DMS53 (cell line): ENCODE measurements at places on chromosomes 5 and 9.

GRCh38 chr5:126686451-126687126, 85.8 kb downstream of the PHAX start:
- no peak for DNase-seq

DNA sequence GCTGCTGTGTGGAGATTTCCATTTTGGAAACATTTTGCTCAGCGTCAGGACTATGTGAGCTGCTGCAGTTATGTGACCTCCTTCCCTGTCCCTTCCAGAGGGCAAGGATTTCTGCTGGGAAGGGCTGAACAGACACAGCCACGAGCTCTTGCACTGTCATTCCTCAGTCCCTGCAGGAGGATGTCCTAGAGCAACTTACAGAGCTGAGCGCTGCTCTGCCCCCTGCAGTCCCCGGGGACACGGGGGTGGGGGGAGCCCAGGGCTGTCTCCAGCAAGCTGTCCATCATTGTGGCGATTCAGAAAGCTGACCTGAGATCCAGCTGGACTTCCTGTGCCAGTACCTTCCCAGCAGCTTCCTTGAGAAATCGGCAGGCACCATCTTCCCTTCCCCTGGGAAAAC, 28.0 kb upstream of the MAP1B start:
- no peak for DNase-seq

DNA sequence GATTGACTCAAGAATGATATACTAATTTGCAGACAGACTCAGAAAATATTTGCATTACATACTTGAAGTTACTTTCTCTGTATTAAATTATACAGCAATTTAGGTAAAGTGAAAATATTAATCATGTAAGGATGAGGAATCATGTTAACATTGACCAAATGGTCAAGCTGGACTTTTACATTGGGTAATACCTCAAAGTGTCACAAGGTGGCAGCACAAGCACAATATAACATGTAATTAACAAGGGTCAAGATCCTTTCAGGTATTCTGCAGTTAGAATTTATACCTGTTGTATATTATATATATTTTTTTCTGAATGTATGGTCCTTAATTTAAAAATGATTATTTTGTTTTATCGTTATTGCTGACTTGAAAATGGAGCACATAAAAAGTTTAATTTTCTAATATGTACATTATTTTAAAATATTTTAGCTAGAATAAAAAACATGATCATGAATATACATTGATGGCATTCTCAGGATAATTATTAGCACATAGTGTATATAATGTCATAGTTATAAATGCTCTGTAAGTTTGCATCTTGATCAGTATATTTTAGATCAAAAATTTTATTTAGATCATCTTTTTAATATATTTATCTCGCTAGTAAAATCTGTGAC, 8.6 kb downstream of the HAPLN1 start:
- DNase-seq: peak; percentile 79

GRCh38 chr5:51599587-51599986, 216.3 kb downstream of the ISL1 start:
- no peak for DNase-seq

DNA sequence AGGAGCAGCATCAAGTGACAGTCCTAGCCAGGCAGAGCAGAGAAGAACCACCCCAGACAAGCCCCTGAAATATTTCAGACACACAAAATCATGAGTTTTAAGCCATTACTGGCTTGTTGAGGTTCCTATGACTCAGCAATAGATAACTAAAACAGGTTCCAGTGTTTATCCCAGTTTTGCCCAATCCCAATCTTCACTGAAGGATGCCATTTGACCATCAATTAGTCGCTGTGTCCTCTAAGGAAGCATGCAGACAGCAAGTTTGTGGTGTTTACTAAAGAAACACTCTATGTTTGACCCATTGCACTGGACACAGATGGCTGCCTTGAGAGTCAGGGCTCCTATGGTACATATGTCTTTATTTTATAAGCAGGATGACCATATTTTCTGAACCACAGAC, 186.7 kb downstream of the SYK start:
- no peak for DNase-seq

DNA sequence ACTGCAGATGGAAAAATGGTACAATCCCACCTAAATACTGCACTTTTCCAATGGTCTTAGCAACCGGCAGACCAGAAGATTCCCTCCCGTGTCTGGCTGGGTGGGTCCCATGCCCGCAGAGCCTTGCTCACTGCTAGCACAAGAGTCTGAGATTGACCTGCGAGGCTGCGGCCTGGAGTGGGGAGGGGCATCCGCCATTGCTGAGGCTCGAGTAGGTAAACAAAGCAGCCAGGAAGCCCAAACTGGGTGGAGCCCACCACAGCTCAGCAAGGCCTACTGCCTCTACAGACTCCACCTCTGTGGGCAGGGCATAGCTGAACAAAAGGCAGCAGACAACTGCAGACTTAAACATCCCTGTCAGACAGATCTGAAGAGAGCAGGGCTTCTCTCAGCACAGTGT, 221.6 kb upstream of the CTNND2 start:
- DNase-seq: no peak

- DNase-seq: no peak
These were observed 39.2 kb downstream of the CFAP90 start for GRCh38 chr5:7811715-7812114.

GRCh38 chr9:87088192-87088591, 140.9 kb upstream of the GAS1 start:
- DNase-seq: no peak

- DNase-seq: no peak
These were observed 124.6 kb downstream of the TMEM38B start for GRCh38 chr9:105818903-105819302.

DNA sequence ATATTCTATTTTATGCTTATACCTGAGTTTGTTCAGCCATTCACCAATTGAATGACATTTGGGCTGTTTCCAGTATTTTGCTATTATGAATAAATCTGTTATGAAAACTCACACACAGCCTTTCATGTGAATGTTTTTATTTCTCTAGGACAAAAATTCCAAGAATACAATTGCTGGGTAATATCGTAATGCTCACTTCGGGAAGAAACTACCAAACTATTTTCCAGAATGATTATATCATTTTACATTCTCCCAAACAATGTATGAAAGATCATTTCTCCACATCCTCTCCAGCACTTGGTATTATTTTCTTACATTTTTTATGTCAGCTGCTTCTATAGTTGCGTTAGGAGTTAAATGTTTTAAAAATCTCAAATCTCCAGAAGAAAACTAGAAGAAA, 58.3 kb upstream of the LHFPL2 start:
- DNase-seq: no peak

- no peak for DNase-seq
These were observed 18.4 kb upstream of the CDKN2AIPNL start for GRCh38 chr5:134430001-134430569.

GRCh38 chr5:165325221-165325620, 1819.8 kb downstream of the MAT2B start:
- DNase-seq: no peak

- DNase-seq: no peak
These were observed 756.5 kb upstream of the ADAMTS16 start for GRCh38 chr5:4383518-4384198.

DNA sequence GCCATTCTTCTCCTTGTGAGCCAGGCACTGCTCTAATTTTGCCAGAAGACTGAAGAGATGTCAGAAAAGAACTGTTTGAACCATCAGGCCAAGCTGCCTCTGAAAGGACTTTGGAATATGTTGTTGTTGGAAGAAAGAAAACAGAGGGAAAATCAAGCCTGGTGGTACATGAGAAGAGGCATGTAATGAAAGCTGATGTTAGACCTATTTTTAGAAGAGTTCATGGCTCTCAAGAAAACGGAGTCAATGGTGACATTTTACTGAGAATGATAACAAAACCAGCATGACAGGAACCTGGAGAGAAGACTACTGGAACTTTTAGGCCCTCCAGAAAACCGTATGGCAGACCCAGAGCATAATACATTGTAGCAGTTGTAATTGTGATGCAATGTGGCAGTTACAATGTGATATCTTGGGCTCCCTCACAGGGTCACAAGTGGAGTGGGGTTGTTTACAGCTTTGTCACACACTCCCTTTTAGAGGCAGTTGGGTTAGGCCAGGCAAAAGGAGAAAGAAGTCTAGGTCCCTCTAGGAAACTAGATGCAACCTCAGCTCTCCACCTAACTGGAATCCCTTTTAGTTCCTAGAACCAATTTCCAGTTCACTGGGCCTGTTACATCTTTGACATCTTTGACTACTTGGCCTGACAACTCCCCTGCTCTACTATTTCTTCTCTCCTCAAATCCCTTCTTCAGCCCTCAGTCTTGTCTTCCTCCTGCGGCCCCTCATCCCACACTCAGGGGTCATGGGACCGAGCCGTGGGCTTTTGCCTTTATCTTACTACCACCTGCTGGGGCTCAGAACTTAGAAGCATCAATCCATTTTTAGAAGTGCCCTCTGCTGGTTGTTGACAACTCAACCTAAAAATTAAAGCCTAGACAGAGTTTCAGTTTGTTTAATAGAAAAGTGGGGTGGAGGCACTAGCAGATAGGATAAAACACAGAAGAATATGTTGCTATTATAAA, 61.2 kb upstream of the JAK2 start:
- DNase-seq: peak; percentile 1

- no peak for DNase-seq
These were observed 53.1 kb upstream of the S1PR3 start for GRCh38 chr9:88938189-88938588.

GRCh38 chr5:118637947-118638670, 350.2 kb downstream of the DTWD2 start:
- no peak for DNase-seq

DNA sequence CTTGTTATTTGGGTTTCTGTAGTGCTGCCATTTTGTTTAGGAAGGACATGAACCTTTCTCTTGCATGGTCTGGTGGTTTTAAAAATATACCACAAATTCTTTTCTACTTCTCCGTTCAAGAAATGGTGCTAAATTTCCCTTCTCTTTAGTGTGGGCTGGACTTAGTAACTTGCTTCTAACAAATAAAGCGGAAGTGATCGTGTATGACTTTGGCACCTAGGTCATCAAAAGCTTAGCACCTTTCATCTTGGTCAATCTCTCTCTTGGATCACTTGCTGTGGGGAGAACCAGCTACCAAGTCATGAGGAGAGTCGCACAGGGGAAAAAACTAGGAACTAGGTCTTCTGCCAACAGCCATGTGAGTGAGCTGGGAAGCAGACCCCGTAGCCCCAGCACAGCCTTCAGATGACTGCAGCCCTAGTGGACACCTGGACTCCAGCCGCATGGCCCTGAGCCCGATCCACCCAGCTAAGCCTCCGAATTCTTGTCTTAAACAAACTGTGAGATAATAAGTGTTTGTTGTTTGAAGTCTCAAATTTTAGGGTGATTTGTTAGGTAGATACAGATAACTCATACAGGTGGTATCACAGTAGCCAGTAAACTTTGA, 87.7 kb upstream of the CKMT2 start:
- no peak for DNase-seq

GRCh38 chr9:93869088-93869487, 86.1 kb downstream of the BARX1 start:
- DNase-seq: no peak

DNA sequence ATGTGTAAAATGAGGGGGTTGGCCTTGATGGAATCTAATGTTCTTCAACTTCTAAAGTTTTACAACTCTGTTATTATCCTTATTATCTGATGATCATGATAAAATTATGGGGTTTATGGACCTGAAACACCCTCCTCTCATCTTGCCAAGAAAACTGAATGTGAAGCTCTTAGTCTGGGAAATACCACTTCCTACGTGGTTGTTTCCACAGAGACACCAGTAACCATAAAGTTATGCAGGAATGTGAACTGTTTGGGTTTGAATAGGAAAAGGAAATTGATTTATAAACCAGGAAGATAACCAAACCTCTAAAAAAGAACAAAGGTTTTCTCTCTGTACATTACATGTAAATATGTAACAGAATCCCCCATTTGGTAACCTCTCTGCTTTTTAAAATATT, 28.3 kb upstream of the RAI14 start:
- DNase-seq: no peak

- DNase-seq: no peak
These were observed 44.9 kb upstream of the MYO10 start for GRCh38 chr5:16980983-16981382.

DNA sequence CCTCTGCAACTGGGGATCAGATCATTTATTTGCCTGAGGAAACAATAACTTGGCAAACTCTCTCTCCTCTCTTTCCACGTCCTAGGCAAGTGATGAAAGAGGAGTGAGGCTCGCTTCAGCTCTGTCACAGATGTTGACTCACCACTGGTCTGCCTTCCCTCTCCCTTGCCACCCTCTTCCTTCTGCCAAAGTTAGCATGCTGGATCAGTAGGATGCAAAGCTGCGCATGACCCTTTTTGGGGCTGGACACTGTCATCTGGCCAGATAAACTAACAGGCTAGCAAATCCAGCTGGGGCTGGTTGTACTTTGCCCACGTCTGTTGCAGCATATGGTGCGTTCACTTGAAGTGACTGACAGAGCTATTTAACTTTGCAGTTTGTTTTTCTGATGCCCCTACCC, 36.2 kb upstream of the SMARCA2 start:
- DNase-seq: no peak

GRCh38 chr9:88378317-88378716, 9.9 kb upstream of the SPIN1 start:
- DNase-seq: peak; percentile 3

DNA sequence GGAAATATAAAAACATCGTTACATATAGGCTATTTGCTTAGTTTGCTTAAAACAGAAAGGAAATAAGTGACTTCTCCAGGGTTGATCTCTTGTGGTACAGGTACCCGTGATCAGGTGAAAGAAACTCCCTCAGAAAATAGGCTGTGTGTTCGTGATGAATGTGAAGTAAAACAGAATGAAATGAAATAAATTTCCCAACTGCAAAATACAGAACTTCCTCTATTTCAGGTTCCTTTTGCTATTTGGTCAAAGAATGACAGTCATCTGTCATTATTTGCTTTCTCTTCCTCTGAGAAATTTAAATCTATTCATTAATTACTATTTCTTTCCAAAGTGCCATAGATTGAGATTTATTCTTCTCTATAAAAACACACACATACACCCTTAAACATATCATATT, 408.1 kb downstream of the FAM170A start:
- no peak for DNase-seq

GRCh38 chr9:129323376-129323998, 145.4 kb upstream of the IER5L start:
- DNase-seq: no peak

- DNase-seq: peak; percentile 16
These were observed 371.1 kb downstream of the SPOCK1 start for GRCh38 chr5:137128012-137128411.

- DNase-seq: no peak
These were observed 419.9 kb downstream of the MAN2A1 start for GRCh38 chr5:110109667-110110066.

GRCh38 chr9:129386812-129387177, 208.7 kb upstream of the IER5L start:
- no peak for DNase-seq

DNA sequence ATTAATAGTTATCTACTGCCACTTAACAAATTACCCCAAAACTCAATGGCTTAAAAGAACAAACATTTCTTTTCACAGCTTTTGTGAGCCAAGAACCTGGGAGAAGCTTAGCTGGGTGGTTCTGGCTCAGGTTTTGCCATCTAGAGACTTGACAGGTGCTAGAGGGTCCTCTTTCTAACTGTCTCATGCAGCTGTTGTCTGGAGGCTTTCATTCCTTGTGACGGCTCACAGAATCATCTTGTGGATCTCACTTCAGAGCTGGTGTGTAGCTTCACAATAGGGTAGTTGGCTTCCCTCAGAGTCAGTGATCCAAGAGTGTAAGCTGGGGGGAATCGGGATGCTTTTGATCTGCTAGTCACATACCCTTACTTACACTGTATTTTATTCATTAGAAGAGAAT, 81.2 kb upstream of the APC start:
- no peak for DNase-seq
